Stimulated activated CD4-positive, alpha-beta T cell treated with anti-CD3 and anti-CD28 coated beads, Interleukin-1b, Interleukin-23, amount 100 ng/mL, for 24 hours (primary cell): ENCODE measurements at places on chromosomes 12 and 14.

DNA sequence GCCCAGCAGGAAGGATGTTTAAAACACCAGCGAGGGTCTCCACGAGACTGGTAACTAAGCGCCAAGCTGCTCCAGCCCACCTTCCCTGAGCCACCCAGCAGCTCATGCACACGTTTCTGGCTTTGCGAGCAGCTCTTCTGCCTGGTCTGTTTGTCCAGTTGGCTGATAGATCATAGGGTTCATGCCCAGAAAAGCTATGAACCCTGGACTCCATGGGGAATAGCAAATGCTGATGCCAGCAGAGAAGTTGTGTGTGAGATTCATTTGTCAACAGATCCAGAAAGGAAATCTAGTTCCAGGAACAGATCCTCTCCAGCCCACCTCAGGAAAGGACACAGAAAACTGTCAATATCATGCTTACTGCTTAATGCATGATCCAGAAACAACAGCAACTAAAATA, 28.2 kb upstream of the RIMBP2 start:
- DNase-seq, result no peak

DNA sequence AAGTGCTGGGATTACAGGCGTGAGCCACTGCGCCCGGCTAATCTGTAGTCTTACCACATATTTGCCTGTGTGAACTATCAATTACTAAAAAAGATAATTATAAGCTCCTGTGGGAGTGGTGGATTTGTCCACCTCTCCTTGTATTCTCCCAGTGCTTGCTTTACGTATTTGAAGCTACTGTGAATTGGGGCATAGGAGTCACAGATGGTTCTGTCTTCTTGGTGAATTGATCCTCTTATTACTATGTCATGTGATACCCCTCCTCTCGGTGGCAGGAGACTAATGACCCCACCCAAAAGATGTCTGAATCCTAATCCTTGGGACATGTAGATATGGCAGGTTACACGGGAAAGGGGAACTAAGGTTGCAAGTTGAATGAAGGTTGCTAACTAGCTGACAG, 11.8 kb downstream of the GPR132 start:
- no peak for DNase-seq

- peak; percentile 56 for DNase-seq
Measured at GRCh38 chr12:52006726-52007157, at the start of gene TAMALIN. TAMALIN (plus strand) TSS chr12:52006946; CDS start chr12:52007020, 74 bp downstream.

GRCh38 chr14:87940382-87940781, 52.6 kb downstream of the GALC start:
- DNase-seq, result no peak

GRCh38 chr14:60561845-60562746, 53.1 kb downstream of the SIX6 start:
- no peak for DNase-seq

DNA sequence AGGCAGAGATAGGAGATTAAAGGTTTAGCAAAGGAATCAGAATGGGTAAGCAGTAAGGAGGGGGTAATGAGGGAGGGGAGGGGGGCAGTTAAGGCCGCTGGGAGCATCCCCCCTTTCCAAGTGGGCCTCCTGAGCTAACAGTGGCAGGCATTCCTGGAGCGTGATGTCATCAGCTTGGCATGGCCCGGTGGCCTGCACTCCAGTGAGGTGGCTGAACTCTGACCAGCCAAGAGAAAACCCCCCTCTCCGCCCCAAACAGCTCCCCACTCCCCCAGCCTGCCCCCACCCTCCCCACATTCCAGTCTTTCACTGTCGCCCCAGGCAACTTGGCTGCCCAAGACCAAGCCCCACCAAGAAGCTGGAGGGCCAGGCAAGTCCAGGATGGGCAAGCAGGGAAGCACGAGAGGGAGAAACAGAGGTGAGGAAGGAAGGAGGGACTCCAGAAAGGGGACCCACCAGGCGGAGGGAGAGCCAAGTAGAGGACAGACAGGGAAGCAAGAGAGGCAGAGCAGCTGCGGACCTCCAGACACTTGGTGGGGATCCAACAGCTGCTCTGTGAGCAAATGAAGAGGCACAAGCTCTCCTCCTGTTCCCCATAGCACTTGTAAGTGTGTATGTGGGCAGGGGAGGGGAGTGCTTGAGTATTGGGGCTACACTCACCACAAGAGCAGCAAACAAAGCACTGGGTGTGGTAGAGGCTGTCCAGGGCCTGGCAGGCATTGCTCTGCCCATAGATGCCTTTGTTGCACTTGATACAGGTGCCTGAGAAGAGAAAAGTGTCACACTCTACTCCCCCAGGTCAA, 4.5 kb downstream of the AJUBA start:
- no peak for DNase-seq

DNA sequence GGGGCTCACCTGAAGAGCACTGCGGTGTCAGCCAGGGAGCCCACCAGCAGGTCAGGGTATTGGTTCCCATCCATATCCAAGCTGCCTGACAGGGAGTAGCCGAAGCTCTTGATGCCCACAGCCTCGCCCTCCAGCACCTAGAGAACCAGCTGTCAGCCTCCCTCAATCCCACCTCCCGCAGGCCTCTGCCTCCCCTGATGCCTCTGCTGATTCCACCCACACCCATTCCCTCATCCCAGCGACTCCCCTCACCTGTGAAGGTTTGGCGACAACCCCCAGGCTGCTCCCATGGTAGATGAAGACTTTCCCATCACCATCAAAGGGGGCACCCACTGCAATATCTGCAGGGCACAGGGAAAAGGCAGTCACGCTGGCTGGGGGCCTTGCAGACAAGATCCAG, 10.0 kb downstream of the ITGA7 start:
- no peak for DNase-seq

DNA sequence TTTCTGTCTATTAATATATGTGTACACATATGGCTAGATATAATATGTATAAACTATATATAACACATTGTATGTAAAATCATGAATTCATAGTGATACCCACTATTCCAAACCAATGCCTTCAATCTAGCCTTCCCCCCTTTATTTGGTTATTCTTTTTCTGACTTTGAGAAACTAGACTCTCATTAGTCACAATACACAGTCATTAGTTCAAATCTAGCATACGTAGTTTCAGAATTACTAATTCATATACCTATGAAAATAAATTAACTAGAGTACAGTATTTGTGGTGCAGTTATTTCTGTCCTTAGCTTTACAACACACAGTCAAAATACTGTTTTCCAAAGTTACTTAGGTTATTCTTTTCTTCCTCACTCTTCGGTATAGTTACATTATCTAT, 268.2 kb downstream of the DPF3 start:
- DNase-seq, result no peak

GRCh38 chr12:29304388-29304787, 76.6 kb downstream of the ERGIC2 start:
- DNase-seq, result no peak

DNA sequence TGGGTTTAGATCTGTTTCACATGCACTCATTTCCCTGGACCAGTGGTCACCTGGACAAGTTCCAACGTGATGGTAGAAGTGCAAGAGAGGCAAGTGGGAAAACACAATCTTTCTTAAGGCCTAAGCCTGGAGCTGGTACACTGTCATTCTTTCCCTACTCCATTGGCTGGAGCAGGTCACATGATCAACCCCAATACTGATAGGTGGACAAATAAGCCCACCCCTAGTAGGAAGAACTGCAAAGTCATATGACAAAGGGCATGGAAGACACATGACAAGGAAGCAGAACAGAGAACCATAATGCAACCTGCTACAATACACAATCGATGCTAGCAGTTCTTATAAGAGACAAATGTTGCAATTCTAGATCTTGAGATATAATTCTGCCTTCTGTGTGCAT, 66.3 kb downstream of the SRRM4 start:
- no peak for DNase-seq

DNA sequence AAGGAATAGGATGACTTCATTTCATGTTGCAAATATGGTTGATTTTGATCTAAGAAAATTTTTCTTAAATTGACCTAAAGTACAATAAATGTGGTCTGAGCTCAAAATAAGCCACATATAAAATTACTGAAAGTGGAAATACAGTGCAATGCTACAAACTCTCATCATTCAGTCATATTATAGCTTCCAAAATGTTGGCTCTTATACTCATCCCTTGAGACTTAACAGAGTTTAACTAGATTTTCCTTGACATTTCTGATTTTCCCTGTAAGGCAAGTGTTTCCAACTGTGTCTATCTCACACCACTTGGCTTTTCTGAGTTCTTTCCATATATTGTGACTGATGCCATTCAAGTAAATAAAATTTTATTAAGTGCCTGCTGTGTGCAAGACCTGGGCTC, 123.7 kb upstream of the NTF3 start:
- no peak for DNase-seq

DNA sequence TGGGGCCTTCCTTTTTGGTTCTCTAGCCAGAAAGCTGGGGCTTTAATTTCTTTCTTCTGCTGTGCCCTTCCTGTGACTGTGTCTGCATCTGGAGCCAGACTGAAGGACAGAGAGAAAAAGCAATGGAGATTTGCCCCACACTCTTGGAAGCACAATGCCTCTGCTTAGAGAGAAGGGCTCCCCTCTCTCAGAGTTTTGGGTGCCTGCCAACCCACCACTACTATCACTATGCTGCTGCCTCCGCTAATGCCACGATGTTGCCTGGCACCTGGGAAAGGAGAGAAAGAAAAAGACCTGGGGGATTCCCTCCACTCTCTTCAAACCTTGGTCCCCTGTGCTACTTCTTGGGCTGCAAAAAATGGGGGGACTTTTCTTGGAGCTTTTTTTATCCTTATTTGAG, 52.6 kb downstream of the TMEM260 start:
- no peak for DNase-seq

DNA sequence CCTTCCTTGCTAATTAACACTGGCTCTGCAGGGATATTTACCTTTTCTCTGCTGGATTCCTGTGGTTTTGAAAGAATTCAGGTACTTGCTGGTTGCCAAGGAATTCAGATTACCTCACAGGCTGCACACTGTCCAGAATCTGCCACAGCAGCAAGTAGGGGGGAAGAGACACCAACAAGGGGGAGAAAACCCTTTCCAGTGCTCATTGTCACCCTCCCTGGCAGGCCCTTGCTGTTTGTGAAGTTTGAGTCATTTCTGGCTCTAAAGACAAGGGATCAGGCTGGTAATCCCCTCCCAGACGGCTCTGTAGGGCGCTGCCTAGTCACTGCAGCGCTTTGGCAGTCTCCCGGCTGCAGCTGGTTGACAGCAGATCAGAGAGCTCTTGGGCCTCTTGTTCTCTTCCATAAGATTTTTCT, 50.8 kb downstream of the TTLL5 start:
- no peak for DNase-seq

DNA sequence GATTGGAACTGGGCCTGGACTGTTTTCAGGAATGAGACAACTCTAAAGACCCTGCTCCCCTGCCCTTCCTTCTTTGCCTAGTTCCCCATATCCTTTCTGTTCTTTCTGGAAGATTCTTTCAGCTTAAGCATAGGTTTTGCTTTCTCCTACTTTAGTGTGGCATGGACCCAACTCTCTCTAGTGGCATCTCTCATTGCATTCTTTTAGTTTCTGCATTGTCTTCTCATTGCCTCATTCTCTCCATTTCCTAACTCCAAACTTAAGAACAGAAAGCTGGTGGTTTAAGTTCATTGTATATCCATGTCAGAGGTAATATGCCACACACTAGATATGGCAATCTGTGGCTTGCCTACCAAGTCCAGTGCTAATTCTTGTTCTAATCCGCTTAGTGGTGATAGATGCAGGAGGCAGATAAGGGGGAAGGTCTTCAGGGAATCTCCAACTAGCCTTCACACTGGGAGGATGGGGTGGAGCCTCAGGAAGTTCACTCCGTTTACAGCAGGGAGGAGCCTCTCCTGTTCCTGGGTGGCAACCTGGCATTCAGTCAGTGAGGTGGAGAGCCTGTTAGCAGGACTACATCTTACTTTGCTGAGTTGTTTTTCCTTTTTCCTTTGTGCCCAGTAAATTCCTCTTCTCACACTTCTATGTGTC, 165.1 kb upstream of the LMNTD1 start:
- DNase-seq, result no peak

GRCh38 chr14:46573498-46573897, 78.1 kb downstream of the RPL10L start:
- DNase-seq, result no peak

DNA sequence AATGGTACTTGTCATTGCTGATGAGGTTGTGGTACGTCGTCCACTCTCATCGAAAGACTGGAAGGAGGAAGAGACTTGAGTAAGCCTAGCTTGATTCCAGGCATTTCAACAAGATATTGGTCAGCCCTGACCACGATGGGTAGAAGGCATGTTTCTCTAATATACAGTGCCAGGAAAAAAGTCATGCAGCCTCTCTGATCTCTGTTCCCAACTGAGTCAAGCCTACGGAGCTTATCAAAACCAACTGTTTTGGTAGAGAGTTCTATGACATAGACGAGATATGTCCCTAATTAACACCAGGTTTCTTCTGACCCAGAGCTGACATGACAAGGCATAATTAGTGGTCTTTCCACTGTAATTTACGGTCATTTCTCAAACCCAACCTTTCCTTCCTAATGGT, 58.5 kb downstream of the NIN start:
- no peak for DNase-seq

DNA sequence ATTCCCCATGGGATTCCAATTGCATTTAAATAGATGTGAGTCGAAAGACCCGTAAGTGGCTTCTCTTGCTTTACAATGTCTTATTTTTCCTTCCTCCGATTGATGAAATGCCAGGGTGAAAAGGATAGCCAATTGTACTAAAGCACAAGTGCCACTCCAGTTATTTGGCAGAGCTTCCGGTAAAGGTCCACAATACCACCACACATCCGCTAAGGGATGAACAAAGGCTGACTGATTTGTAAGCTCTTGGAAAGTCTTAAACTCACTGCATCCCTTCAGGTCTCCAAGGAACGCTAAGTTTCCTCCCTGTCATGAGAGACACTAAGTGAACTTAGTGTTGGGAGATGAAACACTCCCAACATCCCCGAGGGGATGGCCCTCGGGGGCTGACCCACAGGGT, 21.2 kb upstream of the RNASE1 start:
- no peak for DNase-seq

- no peak for DNase-seq
Measured at GRCh38 chr12:16531621-16532020, 74.3 kb downstream of the LMO3 start.

DNA sequence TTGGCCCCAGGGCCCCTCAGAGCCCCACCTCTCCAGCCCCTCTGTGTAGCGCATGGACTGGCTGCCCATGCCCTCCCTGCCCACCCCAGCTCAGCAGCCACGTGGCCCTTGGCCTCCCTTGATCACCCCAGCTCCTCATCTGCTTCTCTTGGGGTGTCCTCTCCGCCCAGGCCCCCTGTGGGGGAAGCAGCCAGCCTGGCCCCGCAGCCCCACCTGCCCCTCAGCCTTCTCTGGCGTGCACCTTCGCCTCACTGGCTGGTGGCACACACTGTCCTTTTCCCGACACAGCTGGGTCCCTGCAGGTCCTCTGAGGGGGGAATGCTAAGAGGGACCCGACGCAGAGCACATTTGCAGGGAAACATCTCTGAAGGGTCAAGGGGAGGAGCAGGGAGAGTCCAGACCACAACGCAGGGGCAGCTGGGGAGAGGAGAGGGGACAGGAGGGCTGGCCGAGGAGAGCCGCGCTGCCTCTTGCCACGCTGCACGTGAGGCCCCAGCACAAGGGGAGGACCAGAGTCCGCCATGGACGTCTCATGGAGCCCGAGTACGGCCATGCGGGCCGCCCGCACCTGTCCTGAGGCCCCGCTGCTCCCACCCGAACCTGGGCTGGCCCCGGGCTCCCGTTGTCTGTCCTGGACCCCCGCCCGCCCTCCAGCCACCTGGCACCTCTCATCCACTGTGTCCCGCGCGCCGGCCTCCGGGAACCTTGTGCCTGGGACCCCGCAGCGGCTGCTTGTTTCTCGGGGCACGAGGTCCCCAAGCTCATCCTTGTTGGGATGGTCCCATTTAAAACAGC, 36.1 kb downstream of the PACS2 start:
- no peak for DNase-seq

- no peak for DNase-seq
Measured at GRCh38 chr14:61470261-61470960, 149.0 kb downstream of the PRKCH start.
